Stimulated activated CD4-positive, alpha-beta T cell treated with anti-CD3 and anti-CD28 coated beads, TNF-alpha, amount 100 ng/mL, for 1 hour (primary cell): ENCODE measurements at places on chromosomes 4 and X.

DNA sequence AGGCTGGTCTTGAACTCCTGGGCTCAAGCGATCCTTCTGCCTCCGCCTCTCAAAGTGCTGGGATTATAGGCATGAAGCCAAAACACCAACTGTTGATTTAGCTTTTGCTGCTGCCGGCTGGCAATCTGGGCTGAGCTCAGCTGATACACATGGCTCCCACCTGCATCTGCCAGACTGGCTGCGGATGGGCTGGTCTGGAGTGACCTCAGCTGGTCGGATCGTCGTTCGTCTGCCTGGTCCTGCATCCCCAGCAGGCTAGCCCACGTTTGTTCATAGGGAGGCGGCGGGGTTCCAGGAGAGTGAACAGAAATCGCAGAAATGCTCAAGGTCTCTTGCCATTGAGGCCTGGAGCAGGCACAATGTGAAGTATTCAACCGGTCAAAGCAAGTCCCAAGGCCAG lies 74.4 kb upstream of the DDX3X start:
- DNase-seq = no peak

DNA sequence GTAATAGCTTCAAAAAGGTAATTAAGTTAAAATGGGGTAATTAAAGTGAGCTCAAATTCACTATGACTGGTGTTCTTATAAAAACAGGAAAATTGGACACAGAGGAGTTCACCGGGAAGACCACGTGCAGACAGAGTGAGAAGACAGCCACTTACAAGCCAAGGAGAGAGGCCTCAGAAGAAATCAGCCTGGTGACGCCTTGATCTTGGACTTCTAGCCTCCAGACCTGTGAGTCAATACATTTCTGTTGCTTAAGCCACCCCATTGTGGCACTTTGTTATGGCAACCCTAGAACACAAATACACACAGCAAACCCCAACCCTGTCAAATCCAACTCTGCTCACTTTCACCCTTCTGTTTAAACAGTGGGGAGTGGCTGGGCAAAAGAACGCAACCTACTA lies 4.1 kb upstream of the CD38 start:
- no peak for DNase-seq

- no peak for DNase-seq
Measured at GRCh38 chr4:151165205-151166000, 66.0 kb downstream of the RPS3A start.

- no peak for DNase-seq
Measured at GRCh38 chr4:181046809-181047208, 1196.4 kb upstream of the TENM3 start.

- no peak for DNase-seq
Measured at GRCh38 chrX:14529290-14529989, at the start of gene GLRA2. GLRA2 (plus strand) TSS chrX:14529536; CDS start chrX:14530058, 522 bp downstream.

DNA sequence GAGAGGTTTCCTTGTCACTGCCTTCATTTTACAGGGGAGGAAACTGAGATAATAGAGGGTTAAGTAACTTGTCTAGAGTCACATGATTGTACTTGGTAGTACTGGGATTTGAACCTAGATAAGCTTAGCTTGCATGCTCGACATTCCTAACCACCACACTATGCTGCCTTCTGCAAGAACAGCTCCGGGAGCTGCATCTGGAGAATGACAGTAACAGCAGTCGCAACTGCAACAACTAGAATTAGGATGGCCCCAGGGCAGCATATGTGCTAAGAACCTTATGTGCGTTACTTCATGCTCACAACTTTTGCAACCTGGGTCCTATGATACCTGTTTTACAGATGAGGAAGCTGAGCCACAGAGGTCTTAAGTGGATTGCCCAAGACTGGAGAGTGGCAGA lies 89.5 kb upstream of the LCORL start:
- no peak for DNase-seq

DNA sequence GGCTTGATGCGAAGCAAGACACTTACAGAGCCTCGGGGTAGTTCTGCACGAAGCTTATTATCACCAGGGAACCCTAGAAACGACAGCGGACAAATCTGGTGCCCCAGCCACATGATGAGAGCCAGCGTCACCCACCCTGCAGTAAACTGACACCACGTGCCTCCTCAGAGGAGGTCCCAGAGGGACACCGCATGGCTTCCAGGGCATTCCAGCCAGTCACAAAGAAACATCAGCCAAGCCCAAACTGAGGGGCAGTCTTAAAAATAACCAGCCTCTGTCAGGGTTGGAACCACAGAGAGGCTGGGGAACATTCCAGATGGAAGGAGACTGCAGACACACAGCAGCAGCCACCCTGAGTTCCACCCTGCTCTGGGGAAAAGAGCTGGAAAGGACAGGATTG lies 36.6 kb upstream of the HGFAC start:
- no peak for DNase-seq
